ENCODE measurements at places on chromosomes 6 and 20.

DNA sequence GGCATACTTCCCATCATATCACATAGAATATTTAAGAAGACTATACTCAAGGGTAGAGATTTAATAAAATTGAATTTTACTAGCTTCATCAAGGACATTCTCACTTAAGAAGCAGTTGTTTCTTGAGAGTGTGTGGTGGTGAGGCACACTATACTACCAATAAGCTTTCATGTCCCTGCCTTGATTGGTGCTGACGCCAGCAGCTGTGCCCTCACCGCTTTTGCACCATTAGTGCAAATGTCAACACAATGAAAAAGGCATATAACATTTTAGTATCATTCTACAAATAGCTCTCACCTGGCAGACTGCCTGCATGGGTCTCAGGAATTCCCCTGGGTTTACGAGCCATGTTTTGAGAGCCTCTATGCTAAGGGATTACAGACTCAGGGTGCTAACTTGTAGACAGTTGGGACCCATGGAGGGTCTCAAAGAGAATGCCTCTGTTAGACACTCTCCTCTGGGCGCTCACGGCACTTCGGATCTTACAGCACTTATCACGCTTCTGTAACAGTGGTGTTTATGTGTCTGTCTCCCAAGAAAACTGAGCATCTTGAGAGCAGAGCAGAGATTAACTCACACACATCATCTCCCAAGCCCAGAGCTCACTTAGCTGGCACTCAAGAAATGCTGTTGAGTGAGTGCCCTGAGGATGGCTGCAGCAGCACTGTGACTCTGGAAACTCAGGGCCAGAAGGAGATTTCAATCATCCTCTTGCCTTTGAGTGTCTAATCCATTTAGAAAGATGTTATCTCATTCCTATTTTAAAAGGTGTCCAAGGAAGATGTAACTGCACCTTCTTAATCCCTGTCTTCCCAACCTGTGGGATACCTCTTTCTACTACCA lies 143.3 kb upstream of the GPR6 start:
- DNase-seq = no peak

DNA sequence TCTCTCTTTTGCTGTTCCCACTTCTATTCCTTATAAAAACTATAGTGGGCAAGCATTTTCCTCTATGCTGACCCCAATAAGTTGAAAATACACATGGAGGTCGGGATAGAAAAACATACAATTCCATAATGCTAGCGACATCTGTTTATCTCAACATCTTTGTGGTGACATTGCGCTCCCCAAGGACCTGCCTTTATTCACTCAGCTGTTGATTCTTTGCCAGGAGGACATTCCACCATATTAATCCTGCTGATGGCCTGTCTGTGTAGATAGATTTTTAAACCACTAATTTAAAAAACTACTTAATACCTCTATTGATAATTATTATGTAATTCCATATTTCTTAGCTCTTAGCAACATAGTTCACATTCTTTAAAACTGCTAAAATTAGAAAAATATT lies 555.3 kb upstream of the MAP3K7 start:
- DNase-seq = no peak

DNA sequence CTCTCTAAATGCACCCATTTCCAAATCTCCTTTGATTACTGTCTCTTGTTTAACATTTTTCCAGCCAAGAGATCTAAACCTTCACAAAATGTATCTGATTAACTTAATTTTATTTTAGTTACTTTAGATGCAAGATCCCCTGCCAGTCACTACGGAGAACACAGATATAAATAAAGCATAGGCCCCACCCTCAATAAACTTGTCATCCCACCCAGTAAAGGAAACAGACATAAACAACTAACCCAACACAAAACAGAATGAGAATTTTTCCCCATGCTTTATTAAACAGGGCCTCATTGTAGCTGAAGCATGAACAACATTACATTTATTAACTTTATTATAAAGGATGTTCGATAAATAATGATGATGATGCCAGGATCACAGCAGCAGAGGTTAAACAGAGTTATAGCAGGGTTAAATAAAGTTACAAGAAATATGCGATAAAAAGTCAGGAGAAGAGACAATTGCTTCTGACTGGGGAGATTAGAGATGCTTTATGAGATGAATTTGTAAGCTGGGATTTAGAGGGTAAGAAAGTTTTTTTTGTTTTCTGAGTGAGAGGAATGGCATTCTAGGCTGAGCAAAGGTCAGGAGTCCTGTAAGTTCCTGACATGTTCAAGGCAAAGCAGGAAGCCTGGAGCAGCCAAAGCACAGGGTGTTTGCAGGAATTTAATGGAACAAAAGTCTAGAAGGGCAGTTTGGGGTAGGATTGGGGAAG lies 41.1 kb downstream of the TFAP2A start:
- no peak for DNase-seq

- no peak for DNase-seq
These were observed 42.6 kb upstream of the APCDD1L start for GRCh38 chr20:58557733-58558342.

DNA sequence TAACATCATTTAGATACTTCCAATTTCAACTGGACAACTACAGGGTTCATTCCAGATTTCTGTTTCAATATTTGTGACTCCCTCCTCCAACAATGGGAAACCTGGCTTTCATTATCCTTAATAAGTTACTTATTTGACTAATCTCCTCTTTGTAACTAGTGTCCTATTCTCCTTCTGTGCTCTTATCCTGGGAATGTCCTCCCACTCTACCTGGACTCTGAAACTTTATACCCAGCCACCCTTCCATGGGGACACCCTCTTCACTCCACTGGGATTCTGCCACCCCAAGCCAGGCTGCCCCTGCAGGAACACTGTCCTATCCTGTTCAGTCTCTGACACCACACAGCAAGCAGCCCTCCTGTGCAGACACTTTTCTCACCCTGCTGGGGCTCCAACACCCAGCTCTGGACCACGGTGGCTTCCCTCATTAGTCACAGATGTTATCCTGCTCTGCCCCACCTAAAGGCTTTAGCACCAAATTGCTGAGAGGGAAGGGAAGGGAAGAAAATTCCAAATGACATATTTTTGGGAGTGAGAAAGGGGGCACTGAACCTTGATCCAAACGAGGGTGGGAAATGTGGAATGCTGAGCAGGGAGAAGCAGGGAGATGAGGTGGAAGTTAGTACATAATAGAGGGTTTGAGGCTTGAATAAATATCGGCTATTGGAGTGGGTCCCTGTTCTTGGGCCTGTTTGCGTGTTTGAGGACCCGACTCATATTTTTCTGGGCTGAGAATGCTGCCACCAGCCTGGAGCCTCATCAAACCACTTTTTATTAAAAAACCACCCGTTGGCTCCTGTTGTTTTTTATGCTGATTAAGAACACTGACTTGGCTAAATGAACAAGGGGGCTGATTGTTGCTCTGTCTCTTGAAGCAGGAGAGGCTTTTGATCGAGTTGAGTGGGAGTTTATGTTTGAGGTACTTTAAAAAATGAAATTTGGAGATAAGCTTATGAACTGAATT lies 54.0 kb upstream of the AKIRIN2 start:
- DNase-seq = no peak

GRCh38 chr20:10705801-10706459 lies 32.1 kb upstream of the JAG1 start:
- DNase-seq = no peak

DNA sequence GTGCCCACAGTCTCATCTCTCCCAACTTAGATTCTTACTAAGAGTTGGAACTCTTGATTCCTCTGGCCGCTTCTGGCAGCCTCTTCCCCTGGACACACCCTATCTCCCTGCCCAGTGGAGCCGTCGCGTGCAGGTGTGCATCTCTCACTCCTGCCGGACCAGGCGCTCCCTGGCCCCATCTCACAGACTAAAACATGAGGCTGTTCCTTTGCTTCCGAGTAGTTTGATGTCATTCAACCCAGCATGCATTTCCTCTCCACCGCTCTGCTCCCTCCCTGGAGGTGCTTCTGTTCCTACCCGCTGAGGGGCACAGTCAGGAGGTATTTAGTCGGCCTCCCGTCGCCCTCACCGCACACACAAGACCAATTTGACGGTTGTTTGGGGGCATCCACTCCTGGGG lies 228.0 kb upstream of the QKI start:
- no peak for DNase-seq

DNA sequence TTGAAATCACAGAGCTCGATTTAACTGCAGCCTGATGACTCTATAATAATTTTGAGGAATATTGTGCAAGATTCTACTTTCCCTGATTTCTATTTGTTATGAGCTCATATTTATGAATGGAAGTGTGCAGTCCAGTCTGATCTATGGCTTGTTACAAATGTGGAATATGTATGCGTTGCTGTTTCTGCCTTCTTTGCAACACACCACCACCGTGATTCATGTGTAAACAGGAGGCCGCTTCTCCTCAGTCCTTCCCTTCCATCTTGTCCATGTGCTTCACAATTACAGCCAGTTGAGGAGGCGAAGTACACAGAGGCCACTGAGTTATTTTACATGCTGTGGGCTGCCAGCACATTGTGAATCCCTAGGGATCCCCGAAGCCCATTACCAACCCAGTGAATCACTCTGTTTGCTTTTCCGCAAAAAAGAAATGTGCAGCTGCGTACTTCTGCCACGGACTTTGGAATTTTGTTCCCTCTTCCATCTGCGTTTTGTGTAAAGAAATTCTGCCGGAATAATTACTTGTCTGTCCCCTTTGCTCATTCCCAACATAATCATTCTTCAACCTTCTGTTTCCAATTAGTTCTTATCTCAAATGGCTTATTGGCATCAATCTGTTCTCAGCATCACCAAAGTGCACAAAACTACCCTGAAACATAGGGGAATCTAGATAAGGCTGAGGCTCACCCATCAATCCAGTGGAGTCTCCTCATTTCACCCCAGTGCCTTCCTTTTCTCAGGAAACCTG lies 551.6 kb upstream of the CITED2 start:
- DNase-seq = no peak

DNA sequence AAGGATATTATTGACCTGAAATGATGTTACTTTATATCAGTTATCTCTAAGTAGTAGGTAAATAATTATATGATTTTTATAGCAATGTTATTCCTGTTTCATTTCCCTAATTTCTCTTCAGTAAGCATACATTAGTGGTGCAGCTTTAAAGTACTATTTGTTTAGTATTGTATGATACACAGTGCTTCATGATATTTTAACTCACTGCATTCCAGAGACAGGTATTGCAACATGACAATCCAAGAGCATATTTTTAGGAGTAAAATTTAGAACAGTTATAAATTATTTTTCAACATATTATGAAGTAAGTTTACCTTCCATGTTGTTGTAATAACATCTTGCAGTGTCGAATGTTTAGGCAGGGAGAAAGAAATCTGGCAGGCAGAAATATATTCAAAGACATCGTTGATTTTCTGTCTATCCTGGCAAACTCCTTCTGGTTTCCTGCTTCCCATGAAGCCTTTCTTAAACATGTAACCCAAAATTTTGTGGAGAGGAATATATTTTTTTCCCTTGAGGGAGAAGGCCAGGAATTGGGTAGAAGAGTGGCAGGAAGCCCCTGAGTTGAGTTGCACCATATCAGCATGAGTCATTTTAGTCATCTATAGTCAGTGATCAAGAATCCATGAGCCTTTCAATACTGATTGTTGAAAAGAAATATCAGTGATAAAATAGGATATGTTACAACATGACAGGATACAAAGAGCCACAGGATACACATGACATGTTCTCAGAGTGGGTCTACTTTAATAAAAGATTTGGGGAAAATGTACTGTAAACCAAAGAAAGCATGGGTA lies 29.0 kb upstream of the PTCHD4 start:
- DNase-seq = no peak

DNA sequence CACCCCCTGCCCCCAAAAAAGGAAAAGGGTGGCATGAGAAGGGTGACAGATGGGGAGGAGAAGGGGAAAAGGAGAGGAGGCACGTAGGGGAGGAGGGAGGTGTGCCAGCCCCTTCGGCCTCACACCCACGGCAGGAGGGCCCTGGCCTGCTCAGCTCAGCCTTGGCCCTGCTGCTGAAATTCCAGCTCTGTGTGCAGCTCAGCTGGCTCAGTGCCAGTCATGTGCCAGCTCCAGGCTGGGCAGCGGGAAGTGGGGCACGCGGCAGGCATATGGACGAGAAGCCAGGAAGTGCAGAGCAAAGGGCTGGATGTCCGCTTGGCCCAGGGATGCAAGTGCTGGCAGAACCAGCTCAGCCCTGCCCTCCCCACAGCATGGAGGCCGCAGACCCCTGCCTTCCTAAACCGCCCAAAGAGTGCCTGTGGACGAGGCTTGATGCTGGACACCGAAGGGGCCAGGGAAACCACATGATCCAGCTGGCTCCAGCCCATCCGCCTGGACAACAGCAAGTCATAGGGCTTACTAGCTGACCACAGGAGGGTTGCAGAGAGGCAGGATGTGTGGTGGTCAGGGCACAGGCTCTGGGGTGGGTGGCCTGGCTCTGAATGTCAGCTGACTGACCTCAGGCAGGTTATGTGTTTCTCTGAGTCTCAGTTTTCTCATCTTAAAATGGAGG lies 60.2 kb downstream of the NOL4L start:
- no peak for DNase-seq

GRCh38 chr6:3929281-3929798 lies 80.2 kb downstream of the FAM50B start:
- DNase-seq = no peak

DNA sequence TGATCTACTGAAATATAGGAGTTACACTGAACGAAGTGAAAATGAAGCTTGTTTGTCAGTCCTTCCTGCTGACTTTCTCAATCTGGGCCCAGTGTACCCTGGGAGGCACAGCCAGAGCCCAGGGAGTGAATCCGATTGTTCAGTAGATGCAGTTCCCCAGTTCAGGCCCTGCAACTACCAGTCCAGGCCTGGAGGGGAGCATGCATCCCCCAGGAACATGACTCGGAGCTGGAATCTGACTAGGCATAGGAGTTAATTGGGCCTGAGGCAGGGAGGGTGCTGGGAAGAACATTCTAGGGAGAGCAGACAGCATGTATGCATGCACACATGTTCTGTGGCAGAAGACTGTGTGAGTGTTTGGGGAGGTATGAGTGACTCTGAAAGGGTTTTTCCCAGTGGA lies 42.1 kb downstream of the PHACTR3 start:
- no peak for DNase-seq

GRCh38 chr6:139820210-139820609 lies 445.8 kb upstream of the CITED2 start:
- DNase-seq = no peak

DNA sequence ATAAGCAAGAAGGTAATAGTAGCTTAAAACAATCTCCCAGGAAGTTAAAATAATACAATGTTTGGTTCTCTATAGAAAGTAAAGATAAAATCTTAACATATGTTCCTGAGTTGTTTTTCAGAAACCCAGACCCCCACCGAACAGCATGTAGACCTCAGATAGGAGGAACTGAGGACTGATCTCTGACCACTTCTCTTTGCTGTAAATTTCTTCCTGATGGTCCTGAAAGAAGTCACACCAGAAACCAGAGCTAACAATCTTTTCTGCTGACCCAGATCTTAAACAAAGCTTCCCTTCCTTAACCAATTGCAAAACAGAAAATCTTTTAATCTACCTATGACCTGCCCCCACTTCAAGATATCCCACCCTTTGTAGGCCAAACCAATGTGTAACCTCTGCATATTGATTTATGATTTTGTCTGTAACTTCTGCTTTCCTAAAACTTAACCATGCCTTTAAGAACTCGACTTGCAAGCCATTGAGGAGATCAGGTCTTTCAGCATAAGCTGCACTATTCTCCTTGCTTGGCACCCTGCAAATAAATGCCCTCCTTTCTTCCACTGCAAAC lies 21.9 kb upstream of the BEND6 start:
- DNase-seq = no peak
